Cardiac muscle cell (in vitro differentiated cells and primary cell): ENCODE measurements at places on chromosomes 1 and 21. TPM values are rescaled to one million over a fixed set of nuclear protein-coding genes. Genes with fewer than 3 reads are reported as not detected.

Gene VANGL2
- total RNA-seq: 14.1 and 24.6 TPM in 2 replicates

Gene C1orf94
- not detected in 2 replicates for total RNA-seq

Gene CFHR2
- not detected in 2 replicates for total RNA-seq

Gene ACTA1
- total RNA-seq: 18.7 and 1,099 TPM in 2 replicates

Gene HSD3B1
- 0.27 TPM in 1 of 2 replicates, not detected in the other for total RNA-seq

Gene CELA3A
- not detected in 2 replicates for total RNA-seq

DNA sequence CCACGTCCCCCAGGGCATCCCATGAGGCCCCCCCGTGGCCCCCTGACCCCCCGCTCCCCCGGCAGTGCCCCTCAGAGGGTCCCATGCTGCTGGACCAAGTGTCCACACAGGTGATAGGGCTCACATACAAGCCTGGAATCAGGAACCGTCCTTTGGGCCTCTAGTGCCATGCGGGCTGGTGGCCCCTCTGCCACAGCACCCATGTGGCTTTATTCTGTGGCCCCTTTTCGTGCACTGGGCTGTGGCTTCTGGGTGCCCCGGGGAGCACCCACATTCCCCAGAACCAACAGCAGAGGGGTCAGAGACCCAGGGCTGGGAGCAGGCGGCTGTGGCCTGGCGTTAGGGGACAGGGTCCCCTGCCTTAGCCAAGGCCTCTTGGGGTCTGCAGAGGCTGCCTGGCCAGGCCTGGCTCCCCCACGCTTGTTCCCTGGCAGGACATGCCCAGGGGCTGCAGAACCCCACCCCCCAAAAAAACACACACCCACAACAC, 31.7 kb downstream of the SLC19A1 start:
- H3K4me1 ChIP-seq: no peaks in the 10 kb centered on the region
- H3K36me3 ChIP-seq: peaks cover 27% of the 10 kb centered on the region
- peak overlapping the region; percentile 34 for H3K27ac ChIP-seq
- DNase-seq: no peak
- H3K4me3 ChIP-seq: no peak overlapping the region
- H3K27me3 ChIP-seq: no peaks in the 10 kb centered on the region

DNA sequence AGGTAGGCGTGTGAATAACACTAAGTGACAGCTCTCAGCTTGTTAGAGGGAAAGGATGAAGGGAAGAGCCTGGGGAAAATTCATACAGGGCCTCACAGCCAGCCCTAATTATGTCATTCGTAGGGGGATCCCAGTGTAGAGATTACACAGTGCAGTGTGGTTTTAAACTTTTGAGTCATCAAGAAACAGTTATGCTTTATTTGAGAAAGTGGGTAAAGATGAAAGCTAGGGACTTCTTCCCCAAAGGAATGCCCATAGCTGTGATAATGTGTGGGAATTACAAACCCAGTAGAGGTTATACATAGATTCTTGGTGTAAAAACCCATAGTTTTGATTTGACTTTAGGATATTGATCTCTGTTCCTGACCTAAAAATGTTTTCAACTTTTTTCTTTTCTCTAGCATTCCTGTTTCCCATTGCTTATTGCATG, 1.9 kb downstream of the TTF2 start:
- H3K4me1 ChIP-seq: peaks cover 6% of the 10 kb centered on the region
- no peak overlapping the region for H3K27ac ChIP-seq
- no peaks in the 10 kb centered on the region for H3K27me3 ChIP-seq
- DNase-seq: peak; percentile 82
- H3K4me3 ChIP-seq: no peak overlapping the region

- H3K36me3 ChIP-seq: no peaks in the 10 kb centered on the region
- H3K4me3 ChIP-seq: no peak overlapping the region
- no peak overlapping the region for H3K27ac ChIP-seq
- no peaks in the 10 kb centered on the region for H3K4me1 ChIP-seq
- no peaks in the 10 kb centered on the region for H3K27me3 ChIP-seq
Observed at GRCh38 chr1:163766257-163766918, 444.6 kb downstream of the NUF2 start.

- no peak overlapping the region for H3K27ac ChIP-seq
- H3K4me3 ChIP-seq: no peak overlapping the region
- H3K27me3 ChIP-seq: no peaks in the 10 kb centered on the region
- no peaks in the 10 kb centered on the region for H3K4me1 ChIP-seq
- DNase-seq: no peak
Observed at GRCh38 chr1:58434607-58435006, 111.9 kb downstream of the OMA1 start.
